ENCODE measurements at places on chromosomes 2 and 18.

DNA sequence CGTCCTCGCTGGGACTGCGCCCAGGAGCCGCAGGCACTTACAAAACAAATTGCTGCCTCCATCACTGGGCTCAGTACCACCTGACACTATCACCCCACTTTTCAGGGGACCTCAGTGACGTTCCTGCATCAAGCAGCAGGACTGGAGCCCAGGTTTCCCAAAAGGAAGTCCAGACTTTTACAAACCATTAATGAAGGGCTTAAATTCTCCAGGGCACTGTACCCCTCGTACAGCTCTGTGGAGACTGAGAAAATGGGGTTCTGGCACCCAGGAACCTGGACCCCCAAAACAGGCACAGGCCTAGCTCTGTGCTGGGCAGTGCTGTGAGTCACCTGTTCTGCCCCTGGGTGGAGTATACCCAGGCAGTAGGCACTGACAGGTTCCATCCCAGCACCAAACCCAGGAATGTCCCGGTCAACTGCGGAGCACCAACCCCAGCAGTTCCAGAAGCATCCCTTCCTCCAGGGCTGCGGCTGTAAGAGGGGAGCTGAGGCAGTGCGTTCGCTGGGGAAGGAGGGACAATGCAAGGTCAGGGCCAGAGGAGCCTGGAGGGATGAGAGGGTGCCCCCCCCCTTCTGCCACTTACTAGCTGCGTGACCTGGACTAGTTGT lies 24.6 kb upstream of the NOTO start:
- no peak for DNase-seq

DNA sequence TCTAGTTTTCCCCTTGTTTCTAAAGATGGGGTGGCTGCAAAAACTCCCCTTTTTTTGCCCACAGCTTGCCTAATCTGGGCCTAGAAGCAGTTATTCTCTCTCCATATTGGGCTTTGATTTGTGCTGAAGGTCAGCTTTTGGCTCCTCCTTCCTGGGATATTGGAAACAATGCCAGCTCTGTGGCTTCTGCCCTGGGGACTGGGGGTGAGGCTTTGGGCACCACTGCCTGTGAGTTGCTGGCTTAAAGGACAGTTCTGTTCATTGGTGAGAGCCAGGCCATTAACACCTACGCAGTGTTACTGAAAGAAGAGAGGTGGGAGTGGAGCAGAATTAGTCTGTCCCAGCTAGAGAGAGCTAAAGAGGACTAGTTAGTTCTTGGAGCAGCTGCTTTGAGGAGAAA lies 4.3 kb downstream of the UBXN2A start:
- no peak for DNase-seq

DNA sequence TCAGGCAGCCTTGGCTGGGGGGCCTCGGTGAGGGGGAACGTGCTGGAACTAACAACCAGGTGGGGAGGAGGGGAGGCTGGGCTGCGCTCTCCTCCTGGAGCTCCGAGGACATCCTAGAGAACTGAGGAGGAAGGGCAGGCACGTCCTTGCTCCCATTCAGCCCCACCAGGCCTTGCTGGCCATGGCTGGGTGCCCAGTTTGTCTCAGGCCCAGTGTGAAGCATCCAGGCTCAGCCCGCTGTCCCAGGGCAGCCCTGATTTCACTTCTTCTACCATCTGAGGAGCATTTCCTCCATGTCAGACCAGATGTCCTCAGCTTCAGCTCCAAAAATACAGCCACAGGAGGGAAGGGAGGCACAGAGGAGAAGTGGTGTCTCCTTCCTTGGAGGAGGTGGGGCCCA lies 125.4 kb downstream of the CELF4 start:
- no peak for DNase-seq

DNA sequence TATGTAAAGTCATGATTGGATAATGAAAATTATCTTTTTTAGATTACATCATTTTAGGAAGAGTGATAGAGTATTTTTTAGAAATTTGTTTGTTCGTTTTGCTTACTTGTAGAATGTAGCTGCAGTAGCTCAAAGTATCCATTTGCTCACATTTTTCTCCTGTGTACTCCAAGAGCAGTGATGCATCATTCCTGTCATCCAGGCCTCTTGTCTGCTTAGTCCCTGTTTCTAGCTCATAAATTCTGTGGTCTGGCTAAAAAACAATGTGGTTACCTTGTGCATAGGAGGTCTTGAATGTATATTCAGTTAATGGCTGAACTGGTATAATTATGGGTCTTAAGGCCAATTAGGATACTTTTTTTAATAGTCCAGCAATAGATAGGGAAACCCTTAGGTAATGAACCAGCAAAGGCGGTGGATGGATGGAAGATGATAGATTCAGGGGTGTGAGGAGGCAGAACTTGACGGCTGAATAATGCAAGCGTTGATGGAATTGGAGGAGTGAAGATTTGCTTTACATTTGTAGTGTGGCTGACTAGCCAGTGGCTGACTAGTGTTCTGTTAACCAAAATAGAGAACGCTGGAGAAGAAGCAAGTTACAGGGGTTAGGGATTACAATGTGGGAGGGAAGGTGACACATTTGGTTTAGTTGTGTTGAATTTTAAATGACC lies 145.0 kb downstream of the ZNF407 start:
- DNase-seq: no peak

GRCh38 chr18:44682201-44682870 lies 1.6 kb downstream of the SETBP1 start:
- DNase-seq: no peak

- DNase-seq: no peak
Observed at GRCh38 chr2:205892665-205893259, 193.2 kb downstream of the INO80D start.

GRCh38 chr18:62904396-62905285 lies 189.3 kb downstream of the PHLPP1 start:
- no peak for DNase-seq

GRCh38 chr18:59024829-59025228 lies 114.9 kb upstream of the SEC11C start:
- no peak for DNase-seq

GRCh38 chr2:209005371-209005770 lies 418.5 kb upstream of the MAP2 start:
- no peak for DNase-seq

Measured in activated gamma-delta T cell treated with Interleukin-2 at 50 U/mL for 16 hours (primary cell).